ENCODE measurements at places on chromosomes 12 and 14.

DNA sequence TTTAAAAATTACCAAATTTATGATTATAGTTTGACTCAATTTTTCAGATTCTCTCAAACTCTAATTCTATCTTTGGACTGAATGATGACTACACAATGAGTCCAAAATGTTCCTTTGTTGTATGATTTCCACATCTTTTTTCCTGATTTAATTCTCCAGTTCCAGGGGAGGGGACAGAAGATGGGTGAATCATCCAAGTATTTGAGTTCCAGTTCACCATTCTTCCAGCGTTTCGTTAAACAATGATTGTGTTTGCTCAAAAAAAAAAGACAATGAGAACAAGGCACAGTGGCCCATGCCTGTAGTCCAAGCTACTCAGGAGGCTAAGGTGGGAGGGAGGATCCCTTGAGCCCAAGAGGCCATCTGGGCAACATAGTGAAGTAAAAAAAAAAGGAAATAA lies 23.8 kb downstream of the BAZ1A start:
- DNase-seq: no peak

DNA sequence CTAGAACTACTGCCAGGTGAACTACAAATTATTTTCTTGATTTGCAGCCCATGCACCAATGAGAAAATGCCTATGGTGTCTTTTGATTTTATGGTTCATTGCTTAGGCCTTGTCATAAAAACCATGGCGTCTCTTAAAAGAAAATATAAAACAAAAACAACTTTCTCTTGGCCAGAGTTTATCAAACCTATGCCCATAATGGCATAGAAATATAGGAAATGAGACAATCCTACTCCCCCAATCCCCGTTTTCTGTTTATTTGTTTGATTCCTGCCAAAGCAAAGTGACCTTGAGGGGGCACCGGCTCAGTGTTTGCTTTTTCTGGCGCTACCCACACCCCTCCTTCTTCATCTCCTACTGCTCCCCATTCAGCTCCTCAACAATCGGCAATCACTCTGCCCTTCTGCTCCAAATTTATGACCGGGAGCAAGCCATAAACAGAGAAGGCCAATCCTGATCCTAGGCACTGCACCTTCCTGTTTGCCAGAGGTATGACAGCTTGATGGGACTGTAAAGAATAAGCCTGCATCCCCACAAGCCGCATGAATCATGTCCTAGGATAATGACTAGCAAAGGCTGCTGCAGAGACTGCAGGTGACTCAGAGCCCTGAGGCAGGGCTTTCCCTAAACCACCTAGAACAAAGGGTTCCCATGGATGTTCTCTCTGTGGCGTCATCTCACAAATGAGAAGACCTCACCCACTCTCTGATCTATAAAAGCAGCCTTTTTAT lies 874.9 kb downstream of the NRXN3 start:
- DNase-seq: no peak

DNA sequence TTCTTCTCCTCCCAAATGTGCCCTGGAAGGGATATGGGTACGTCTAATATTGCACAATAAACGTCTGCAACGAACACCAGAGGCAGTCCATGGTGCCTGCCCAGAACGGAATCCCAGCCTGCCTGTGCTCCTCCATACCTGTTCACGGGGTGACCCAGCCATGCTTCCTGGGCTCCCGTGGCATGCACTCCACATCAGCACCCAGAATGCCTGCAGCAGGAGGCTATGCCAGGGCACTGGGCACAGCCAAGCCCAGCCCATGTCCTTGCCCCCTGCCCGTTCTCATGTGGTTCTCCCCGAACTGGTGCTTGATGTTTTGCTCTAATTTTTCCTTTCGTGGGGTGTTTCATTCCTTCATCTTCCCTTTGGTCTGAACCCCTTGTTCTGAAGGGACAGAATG lies 404.3 kb downstream of the BCL11B start:
- DNase-seq: no peak

DNA sequence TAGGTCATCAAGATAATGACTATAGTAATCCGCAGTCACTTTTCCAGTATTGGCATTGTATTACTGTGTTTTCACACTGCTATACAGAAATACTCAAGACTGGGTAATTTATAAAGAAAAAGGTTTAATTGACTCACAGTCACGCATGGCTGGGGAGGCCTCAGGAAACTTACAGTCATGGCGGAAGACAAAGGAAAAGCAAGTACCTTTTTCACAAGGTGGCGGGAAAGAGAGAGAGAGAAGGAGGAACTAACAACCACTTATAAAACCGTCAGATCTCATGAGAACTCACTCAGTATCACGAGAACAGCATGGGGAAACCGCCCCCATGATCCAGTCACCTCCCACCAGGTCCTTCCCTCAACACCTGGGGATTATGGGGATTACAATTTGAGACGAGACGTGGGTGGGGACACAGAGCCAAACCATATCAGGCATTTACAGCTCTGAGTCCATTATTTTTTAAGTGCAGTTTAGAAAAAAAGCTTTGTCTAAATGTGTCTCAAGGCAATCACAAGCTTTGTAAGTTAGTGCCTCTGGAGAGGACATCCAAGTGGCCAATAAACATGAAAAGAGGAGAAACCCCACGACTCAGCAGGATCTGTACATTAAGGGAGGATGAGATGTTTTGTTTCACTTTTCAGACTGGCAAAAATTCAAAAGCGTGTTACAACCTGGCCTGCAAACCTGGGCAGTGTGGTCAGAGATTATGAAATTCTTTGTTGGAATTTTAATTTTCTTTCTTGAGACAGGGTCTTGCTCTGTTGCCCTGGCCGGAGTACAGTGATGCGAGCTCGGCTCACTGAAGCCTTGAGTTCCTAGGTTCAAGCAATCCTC lies 82.0 kb downstream of the DNAH10 start:
- DNase-seq: no peak

DNA sequence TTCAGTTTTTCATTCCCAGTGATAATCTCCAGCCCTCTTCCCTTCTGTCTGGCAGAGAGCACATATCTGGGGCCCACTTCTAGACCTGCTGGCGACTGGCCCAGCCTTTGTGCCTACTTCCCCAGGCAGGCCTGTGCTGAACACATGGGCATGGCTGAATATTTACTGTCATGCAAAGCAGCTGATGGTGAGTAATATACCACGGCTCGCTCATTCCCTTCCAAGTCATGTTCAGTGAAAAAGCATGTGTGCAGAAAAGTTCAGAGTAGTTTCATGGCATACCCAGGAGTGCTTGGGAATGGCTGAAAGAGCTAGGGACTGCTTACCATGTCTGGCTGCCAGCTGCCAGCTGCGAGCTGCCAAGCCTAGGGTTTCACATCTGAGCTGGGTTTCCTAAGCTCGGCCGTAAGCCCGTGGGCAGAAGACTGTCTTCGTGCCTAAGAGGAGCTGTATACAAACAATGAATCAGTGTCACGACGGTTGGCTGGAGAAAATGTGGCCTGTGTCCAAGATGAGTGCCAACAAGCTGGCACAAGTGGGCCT lies 179.9 kb upstream of the PELI2 start:
- DNase-seq: no peak

- no peak for DNase-seq
Measured at GRCh38 chr12:51017452-51017851, 8.7 kb downstream of the SLC11A2 start.

DNA sequence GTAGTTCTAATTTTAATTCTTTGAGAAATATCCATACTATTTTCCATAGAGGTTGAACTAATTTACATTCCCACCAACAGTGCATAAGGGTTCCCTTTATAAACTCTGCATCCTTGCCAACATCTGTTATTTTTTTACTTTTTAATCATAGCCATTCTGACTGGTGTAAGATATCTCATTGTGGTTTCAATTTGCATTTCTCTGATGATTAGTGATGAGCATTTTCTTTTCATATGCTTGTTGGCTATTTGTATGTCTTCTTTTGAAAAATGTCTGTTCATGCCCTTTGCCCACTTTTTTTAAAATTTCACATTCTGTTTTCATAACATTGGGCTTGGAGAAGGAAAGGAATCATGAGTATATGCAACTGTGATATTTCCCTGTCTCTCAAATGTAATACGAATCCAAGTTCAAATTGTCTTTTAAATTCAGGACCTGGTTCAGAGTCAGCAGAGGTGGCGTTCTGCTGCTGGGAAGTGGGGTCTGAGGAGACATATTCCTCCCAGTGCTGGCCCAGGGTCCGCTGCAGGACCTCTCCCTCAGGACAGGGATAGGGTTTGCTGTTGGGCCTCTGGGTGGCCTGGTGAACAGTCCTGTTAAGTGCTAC lies 81.2 kb upstream of the ETV6 start:
- no peak for DNase-seq

DNA sequence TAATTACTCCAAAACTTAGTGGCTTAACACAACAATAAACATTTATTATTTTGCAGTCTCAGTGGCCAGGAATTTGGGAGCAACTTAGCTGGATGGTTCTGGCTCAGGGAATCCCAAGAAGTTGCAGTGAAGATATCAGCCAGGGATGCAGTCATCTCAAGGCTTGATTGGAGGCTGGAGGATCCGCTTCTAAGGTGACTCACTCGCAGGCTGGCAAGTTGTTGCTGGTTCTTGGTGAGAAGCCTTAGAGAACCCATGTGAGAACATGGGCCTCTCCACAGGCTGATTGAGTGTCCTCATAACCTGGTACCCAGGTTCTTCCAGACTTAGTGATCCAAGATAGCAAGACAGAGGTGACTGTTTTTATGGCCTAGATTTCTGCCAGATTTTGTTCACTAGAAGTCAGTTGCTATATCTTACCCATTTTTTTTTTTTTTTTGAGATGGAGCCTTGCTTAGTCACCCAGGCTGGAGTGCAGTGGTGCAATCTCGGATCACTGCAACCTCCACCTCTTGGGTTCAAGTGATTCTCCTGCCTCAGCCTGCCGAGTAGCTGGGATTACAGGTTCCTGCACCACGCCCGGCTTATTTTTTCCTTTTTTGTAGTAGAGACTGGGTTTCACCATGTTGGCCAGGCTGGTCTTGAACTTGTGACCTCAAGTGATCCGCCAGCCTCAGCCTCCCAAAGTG lies 32.5 kb downstream of the BRMS1L start:
- no peak for DNase-seq

GRCh38 chr12:110029290-110029815 lies 19.0 kb downstream of the C12orf76 start:
- no peak for DNase-seq

GRCh38 chr14:72657214-72657921 lies 236.5 kb downstream of the DPF3 start:
- no peak for DNase-seq

- DNase-seq: no peak
Measured at GRCh38 chr14:64324461-64324860, 30.3 kb upstream of the ESR2 start.
